Fibroblast of mammary gland (primary cell): ENCODE measurements at places on chromosomes 7 and 10.

DNA sequence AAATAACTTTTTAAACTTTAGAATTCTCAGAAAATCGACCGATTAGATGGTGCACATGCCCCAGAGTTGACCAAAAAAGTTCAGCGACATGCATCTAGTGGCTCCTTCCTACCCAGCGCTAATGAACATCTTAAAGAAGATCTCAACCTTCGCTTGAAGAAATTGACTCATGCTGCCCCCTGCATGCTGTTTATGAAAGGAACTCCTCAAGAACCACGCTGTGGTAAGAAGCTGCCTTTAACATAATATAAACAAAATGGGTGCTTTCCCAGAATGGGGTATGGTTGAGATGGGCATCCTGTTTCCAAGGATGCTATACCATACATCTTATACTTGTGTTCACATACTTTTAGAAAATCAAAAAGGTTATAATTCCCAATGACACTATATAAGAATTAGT lies 24.6 kb downstream of the GLRX3 start:
- peak; percentile 6 for DNase-seq

DNA sequence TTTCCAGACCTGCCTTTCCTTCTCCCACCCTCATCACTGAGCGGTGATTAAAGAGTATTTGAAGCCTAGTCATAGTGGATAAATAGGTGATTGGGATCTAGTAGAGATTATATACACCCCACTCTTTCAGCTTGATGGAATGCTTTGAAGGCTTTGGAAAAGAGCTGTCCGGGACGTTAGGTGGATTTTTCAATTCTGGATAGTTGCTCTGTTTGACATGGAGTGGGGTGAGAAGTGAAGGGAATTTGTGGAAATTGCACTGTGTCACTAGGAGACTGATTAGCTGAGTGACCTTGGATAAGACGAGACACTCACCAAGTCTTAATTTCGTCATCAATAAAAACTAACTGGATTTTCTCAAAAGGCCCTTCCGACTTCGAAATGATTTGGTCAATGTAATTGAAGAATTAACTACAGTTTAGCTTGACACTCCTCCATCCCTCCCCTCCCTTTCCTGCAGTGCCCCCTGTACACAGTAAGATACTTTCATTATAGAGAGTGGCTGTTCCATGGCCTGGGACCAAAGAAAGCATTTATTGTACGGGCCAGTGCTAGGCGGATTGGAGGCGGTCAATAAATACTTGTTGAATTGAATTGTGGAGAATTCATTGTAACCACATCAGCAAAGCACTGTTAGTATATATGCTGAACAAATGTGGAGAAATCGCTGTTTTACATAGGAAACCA lies 962 bp downstream of the ZKSCAN1 start:
- DNase-seq: peak; percentile 27

GRCh38 chr10:16931930-16932329 lies 114.7 kb upstream of the RSU1 start:
- DNase-seq: no peak

DNA sequence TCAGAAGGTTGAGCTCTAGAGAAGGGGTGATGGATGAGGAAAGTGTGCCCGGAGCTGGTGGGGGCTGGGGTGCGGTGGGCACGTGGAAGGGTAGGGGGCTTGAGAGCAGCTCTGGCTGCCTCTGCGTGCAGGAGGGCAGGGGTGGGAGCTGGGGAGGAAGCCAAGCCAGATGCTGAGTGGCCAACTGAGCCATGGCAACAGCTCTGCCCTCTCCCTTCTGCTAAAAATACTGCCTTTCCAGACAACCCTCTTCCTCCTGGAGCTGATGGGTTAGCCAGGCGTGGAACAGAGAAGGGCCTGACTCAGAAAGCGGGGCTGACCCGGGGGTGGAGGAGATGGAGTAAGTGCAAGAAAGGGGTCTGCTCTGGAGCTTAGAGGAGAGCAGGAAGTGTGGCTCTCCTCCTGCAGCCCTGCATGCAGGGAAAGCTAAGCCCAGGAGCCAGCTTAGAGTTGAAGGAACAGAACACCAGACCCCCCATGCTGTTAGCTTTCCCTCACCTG lies 114.6 kb upstream of the AGK start:
- DNase-seq: no peak

- peak; percentile 96 for DNase-seq
Measured at GRCh38 chr7:104956753-104957450, 57.1 kb upstream of the KMT2E start.

GRCh38 chr7:90692396-90692795 lies 96.3 kb downstream of the CDK14 start:
- no peak for DNase-seq

DNA sequence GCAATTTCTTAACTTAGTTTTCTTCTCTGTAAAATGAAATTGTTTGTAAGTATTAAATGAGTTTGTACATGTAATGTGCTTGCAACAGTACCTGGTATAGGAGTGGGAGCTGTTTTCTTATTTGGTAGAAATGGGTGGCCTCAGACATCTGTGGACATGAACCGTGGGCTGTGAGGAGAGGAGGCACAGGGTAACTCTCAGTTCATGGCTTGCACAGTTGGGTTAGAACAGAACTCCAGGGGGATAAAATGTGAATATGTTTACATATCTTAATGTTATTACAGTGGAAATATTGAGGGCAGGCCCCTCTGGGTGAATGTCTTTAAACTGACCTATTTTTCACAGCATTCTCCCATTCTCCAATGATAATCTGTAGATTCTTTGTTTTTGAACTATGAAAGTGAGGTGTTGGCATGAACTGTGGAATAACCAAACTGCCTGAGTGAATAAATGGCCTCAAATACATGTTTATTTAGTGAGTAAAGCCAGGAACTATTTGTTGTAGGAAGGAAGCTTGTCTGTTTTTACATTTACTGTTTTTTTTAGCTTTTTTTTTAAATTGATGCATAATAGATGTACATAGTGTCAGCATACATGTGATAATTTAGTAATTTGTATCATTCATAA lies 2.6 kb downstream of the ABCA13 start:
- DNase-seq: peak; percentile 10

GRCh38 chr10:101467286-101467770 lies 113.4 kb downstream of the BTRC start:
- DNase-seq: peak; percentile 85

- no peak for DNase-seq
Measured at GRCh38 chr10:79249186-79250121, 97.8 kb upstream of the PPIF start.

GRCh38 chr10:58546137-58546536 lies 33.5 kb downstream of the BICC1 start:
- DNase-seq: no peak

DNA sequence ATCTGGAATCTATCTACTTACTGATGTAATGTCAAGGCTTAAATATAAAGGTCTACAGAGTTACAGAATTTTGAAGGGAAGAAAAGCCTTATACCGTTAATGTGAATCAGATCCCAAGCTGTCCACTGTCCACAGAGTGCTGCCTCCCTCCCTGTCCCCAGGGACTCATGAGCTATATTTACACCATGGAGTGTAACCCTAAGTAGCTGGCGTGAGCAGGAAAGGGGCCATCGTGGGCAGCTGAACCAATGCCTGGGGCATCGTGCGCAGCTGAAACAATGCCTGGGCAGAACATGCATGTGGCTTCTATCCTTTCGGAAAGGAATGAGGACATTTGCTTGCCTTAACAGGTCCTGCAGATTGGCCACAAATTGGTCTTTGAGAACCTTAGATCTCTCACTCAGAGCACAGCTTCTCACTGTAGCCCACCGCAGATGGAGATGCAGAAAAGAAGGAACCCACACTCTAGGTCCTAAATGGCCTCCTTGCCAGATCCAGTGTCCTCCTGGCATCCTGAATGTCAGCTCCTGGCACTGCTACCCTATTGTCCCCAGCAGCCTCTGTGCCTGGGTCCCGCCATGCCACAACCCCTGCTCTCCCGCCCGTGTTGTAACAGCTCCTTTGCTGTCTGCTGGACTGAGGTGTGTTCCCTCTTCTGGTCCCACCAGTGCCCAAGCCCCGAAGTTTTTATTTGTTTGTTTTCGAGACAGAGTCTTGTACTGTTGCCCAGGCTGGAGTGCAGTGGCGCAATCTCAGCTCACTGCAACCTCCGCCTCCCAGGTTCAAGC lies 30.3 kb downstream of the CCDC3 start:
- no peak for DNase-seq

GRCh38 chr10:130038611-130039109 lies 72.0 kb downstream of the C10orf143 start:
- DNase-seq: no peak

DNA sequence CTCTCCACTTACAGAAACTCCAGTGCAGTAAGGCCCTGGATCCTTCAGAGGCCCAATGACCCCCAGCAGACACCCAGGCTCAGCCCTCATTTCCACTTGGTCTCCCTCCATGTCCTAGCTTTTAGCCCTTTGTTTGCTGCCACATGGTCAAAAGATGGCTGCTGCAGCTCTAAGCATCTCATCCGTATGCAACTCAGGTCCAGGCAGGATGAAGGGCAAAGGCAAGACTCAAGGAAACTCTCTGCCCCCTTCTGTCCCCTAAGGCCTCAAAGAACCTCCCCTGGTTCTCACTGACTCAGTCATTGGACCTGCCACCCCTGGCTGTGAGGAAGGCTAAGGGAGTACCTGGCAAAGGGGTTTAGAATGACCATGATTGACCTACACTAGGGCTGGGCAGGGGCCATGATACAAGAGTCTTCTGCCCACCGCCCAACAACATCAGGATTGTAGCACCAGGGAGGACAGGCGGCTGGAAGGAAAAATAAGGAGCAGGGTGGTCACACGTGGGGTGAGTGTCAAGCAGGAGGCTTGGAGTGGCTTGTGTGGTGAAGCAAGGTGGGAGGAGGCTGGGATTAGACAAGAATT lies 303.8 kb upstream of the ZMIZ1 start:
- no peak for DNase-seq

- no peak for DNase-seq
Measured at GRCh38 chr10:122292376-122292775, 21.3 kb downstream of the BTBD16 start.

DNA sequence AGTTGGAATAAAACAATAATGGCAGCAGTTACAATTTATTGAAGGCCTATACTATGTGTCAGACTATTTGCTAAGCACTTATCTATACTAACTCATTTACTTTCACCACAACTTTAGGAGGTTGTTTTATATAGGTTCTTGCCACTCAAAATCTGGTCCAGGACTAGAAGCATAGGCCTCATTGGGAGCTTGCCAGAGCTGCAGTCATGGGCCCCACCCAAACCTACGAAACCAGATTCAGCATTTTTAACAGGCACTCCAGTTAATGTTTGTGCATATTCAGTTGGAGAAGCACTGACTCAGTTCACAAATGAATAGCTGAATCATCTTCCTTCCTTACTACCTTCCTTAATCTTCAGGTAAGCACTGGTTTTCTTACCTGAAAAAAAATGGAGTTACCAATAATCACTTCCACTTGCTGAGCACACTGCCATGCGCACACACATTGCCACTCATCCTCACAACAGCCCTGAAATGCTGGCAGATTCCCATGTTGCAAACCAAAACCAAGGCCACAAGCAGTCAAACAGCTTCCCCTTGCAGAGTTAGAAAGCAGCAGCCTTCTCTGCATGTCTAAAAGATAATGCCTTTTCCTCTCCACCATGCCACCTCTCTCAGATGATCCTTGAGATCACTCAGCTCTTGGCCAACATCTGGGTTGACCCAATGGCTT lies 122.4 kb downstream of the SLC16A9 start:
- no peak for DNase-seq

GRCh38 chr10:61153771-61154170 lies 209.8 kb upstream of the RHOBTB1 start:
- no peak for DNase-seq

GRCh38 chr7:80204919-80205318 lies 70.3 kb downstream of the GNAI1 start:
- DNase-seq: no peak

DNA sequence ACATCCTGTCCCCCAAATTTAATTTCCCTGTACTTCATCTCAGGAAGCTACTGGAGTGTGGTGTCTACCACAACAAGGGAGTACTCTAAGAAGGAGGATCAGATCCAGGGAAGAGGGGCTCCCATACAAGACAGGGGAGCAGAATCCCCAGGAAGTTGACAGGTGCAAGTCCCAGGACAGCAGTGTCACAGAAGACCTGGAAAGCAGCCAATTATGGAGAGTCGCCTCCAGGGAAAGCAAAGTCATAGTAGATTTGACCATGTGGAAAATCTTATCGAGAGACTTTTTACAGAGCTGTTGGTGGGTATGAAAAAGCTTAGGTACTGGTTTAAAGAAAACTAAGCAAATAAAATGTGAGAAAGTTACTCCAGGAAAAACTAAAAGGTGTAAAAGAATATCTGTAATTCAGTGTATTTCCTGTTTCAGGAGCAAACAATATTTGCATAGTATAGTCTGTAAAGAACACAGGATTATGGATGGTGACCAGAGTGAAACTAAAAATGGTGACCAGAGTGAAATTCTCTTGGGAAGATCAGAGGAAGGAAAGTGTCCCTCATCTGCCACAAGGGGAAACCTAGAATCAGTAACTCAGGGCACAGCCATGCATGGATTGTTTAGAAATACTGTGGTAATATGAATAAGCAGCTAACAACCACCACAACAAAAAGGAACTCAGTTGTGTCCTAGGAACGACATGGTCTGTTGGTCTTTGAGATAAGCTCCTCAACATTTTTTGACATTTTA lies 44.5 kb downstream of the LANCL2 start:
- DNase-seq: no peak

DNA sequence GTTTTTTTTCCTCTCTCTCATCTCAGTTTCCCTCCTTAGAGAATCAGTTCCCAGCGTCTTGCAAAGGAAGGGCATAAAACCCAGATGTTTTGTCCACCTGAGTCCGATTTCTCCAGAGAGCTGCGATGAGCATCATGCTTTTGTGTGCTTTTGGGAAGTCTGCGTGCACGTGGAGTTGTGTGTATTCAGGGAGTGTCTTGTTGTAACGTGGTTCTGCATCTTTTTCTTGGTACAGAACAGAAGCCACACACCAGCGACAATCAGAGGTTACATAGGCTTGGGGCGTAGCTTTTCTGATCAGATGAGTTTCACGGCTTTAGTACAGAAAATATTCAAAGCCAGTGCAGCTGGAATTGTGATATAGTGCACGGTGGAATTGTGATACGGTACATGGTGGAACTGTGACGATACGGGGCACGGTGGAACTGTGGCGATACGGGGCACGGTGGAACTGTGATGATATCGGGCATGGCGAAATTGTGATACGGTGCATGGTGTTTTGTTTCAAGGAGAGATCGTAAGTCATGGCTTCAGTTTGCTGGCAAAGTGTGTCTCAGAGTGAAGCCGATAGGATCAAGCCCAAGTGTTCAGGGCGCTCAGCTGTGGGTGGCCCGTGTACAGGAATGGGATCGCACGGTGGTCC lies 32.8 kb downstream of the FOXK1 start:
- peak; percentile 67 for DNase-seq

GRCh38 chr10:12422189-12422588 lies 72.8 kb downstream of the CAMK1D start:
- DNase-seq: no peak

DNA sequence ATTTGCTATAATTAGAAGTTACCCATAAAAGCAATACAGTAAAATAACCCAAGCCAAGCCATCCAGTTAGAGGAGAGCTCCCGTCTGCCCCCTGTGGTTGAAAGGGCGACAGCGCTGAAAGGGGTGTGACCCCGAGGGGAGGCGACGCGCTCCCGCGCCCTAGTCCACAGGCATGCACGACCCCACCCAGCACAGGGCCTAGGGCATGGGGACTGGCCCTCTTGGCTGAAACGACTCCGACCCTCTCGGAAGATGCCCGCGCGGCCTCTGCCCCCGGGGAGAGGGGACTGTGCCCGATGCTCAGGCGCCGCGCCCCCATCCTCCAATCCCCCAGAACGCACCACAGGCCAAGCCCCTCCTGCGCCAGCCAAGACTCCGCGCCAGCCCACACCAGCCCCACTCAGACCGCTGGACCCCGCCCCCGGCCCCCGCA lies 64.0 kb downstream of the CSGALNACT2 start:
- DNase-seq: peak; percentile 30
